NCI-H1092 (cell line): ENCODE measurements at places on chromosomes 5 and 9.

- DNase-seq = no peak
Observed at GRCh38 chr5:58475404-58475803, 15.5 kb upstream of the PLK2 start.

DNA sequence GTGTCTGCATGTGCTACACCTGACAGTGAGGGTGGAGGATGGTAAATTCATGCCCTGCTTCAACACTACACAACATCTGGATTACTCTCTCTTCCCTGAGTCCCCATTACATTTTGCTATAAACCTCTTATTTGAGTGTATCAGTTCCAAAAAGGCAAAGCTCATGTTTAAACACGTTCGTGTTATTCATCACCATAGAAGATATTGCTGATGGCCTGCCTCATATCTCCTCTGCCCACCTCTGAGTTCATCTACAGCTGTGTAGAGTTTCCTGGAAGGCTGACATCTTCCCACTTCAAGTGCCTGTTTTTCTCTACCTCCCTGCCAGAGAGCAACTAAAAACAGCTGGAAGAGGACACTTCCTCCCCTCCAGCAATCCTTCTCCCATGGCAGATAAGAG is 433.2 kb downstream of the ISL1 start:
- no peak for DNase-seq

- no peak for DNase-seq
Observed at GRCh38 chr9:86812616-86813015, 134.7 kb downstream of the GAS1 start.

GRCh38 chr5:18745988-18746615 is 1111.8 kb downstream of the TAF11L14 start:
- DNase-seq = peak; percentile 38

DNA sequence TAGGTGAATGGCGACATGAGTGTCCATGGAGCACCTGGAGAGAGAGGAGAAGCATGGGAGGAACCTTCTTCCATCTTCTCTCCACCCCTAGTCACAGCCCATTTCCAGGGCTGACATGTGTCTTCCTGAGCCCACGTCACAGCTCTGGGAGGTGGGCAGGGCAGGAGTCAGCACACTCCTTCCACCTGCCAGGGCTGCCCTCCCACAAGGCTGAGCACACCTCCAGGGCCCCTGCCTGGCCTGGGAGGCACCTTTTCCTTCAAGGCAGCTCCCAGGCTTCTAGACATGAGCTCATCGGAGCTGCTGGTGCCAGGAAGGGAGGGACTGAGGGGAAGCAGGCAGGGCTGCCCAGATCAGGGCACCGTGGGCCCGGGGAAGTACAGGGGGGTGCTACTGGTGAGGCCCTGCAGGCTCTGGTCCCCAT is 13.6 kb upstream of the SYNPO start:
- no peak for DNase-seq

GRCh38 chr9:5596173-5596572 is 32.7 kb upstream of the RIC1 start:
- no peak for DNase-seq

GRCh38 chr5:146624179-146624578 is 108.2 kb upstream of the GPR151 start:
- DNase-seq = no peak

GRCh38 chr9:133506653-133507038 is 18.1 kb downstream of the MYMK start:
- peak; percentile 37 for DNase-seq

DNA sequence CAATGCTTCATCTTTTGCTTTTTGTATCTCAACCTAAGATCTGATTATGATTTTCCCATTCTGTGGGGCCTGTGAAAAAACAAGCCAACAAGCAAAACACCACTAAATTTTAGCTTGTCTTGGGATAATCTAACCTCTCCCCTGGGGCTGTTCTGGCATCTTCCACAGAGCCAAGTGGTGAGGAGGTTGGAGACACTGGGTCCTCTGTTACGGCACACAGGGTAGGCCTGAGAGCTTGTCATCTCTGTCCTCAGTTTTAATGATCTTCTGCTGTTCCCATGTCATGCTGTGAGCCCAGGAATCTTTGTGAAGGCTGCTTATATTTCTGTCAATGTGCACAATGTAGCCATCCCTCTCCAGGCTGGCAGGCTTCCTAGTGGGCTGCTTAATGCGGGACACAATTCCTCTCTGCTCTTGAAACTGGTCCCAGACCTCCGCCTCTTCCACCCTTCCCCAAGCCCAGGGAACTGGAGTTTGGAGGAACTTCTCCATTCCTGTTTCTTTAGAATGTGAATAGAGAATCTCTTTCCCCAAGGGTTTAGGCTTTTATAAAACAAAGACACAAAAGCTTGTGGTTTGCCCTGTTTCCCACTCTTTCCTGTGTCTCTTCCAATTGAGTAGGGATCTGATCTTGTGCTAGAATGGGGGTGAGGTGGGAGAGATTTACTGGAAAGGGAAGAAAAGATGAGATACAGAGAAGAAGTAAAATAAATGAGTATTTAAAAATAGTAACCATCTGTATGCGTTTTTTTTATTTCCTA is 30.9 kb upstream of the SEMA6A start:
- DNase-seq = no peak

- DNase-seq = no peak
Observed at GRCh38 chr5:143153332-143154119, 250.0 kb downstream of the NR3C1 start.

DNA sequence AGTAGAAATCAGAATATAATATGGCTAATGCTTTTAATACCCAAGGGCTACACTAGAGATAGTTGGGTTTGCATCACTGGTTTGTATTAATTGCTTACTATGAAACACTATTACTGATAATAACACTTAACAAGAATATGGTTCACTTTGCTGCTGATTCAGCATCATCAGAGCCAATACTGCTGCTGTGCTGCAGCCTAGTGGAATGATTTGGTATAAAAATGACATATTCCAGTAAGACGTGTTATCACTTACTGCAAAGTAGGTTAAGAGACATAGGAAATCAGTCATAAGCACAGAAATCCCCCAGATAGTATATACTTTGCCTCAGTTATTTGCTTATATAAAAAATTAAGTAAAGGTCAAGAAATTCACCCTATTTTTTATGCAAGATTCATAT is 2.8 kb downstream of the CDH10 start:
- DNase-seq = peak; percentile 15

- no peak for DNase-seq
Observed at GRCh38 chr5:6542421-6543345, 90.2 kb downstream of the NSUN2 start.

DNA sequence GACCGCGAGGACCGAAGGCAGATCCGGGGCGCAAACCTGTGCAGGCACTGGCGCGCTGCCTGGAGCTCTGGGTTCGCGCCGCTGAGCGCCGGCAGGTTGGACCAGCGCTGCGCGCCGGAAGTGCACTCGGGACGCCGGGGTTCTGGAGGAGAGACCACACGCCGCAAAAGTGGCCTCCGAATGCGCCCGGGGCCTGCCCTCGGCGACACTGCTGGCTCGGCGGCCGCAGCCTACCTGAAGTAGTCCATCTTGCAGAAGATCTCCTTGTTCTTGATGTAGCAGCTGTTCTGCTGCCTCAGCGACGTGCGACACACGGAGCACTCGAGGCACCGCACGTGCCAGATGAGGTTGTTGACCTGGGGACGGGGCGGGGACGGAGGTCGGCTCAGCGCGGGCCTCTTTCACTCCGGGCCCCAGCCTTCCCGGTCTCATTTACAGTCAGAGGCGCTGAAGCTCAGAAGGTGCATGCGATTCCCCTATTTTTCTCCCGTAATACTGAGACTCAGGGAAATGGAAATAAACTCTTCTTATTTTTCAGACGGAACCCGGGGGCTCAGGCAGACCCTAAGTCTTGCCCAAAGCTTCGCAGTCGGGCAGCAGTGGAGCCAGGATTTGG is 2.5 kb downstream of the LHX6 start:
- DNase-seq = no peak

GRCh38 chr5:136309376-136309775 is 56.0 kb downstream of the TRPC7 start:
- DNase-seq = no peak

DNA sequence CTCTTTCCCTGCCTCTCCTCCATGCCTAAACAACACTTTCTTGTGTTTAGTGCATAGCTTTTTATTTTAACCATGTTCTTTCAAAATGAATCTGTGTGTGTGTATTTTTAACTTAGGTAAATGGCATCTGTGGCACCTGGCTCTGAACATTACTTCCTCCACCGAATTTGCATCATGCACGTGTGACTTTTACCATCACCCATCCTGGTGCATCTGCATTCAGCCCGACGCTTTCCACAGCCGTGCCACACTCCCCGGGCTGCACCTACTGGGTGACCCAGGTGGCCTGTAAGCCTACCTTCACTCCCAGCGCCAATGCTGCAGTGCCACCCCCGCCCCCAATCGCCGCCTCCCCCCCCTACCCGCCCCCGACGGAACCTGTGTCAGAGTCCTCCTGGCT is 12.7 kb upstream of the FCN1 start:
- no peak for DNase-seq

GRCh38 chr5:32443541-32444430 is 754 bp downstream of the ZFR start:
- no peak for DNase-seq

GRCh38 chr9:78354989-78355388 is 58.1 kb downstream of the PSAT1 start:
- DNase-seq = no peak

GRCh38 chr5:98865690-98866089 is 63.1 kb downstream of the CHD1 start:
- DNase-seq = no peak

GRCh38 chr5:112165897-112166737 is 253.0 kb downstream of the EPB41L4A start:
- no peak for DNase-seq

DNA sequence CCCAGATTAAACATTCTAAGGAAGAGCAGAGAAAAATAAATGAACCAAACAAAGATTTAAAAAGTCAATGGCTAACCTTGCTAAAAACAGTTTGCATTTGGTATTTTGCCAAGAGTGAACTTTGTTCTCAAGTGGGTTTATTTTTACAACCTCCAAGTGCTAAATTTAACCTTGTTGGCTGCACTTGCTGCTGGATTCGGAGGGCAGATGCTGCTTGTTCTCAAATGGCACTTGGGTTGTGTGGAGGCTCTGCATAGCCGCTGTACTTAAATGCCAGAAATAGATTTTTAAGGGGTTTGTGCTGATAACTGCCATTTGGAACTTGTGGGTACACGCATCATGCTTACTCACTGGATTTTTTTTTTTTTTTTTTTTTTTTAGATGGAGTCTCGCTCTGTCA is 13.3 kb upstream of the SPATA24 start:
- no peak for DNase-seq

GRCh38 chr5:149002053-149002452 is 60.8 kb downstream of the SH3TC2 start:
- no peak for DNase-seq

- DNase-seq = no peak
Observed at GRCh38 chr9:124385623-124386022, 29.6 kb downstream of the PSMB7 start.

GRCh38 chr9:120505186-120505585 is 74.8 kb downstream of the CDK5RAP2 start:
- no peak for DNase-seq

- no peak for DNase-seq
Observed at GRCh38 chr9:79695531-79696175, 123.9 kb downstream of the TLE4 start.

GRCh38 chr9:37167456-37168047 is 47.2 kb downstream of the ZCCHC7 start:
- DNase-seq = no peak

GRCh38 chr5:175681045-175681967 is 23.4 kb downstream of the HRH2 start:
- DNase-seq = no peak

DNA sequence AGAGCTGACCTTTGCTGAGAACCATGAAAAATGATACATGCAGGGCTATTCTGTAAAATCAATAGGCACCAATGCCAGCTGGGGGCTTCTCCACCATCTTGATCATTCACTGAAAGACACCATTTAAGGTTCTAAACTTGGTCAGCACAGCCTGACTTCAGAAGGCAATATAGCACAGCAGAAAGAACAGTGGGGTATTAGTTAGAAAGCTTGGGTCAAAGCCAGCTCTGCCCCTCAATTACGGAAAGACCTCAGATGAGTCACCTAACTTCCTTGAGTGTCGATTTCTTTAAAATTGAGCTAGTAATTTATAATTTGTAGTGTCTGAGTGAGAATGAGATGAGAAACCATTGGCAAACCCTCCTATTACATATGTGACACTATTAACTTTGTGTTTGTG is 3.4 kb downstream of the TNC start:
- no peak for DNase-seq

- DNase-seq = no peak
Observed at GRCh38 chr9:70390933-70391341, 23.5 kb downstream of the KLF9 start.

- no peak for DNase-seq
Observed at GRCh38 chr9:101226803-101227202, 158.0 kb downstream of the BAAT start.

GRCh38 chr5:54227109-54227508 is 83.3 kb downstream of the ARL15 start:
- DNase-seq = no peak

DNA sequence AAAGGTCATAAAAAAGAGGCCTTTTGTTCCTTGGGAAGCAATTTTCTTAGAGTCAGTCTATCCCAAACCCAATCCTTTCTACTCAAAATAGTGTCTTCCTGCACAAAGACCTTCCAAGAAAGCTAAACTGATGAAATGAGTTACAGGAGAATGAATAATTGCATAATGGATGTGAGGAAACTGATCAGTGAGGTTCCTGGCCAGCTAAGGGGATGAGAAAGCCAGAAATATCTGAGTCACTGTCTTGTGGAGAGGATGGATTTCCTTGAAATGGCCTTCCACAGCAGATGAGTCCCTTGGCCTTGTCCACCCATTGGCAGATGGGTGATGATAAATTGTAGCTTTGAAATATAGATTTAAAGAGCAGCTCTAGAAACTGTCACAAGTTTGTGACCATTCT is 756.1 kb downstream of the DNAH5 start:
- no peak for DNase-seq

DNA sequence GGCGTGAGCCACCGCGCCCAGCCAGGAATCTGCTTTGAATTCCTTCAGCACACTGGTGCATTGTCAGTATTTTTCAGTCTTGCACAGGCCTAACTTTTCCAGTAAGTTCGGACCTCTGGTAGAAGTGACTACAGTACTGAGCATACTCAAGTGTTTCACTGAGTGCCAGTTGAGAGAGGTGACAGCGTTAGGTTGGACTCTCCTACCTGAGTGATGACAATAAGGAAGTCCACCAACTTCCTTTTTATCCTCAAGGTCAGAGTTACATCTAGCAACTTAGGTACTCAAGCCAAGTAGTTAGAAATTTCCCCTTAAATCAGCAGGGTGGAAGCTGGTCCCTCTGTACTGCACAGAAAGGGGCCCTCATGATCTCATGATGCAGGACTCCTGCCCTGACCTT is 26.0 kb upstream of the FSD1L start:
- no peak for DNase-seq
